NCI-H460 (cell line): ENCODE measurements at places on chromosomes 16 and 17. TPM values are rescaled to one million over a fixed set of nuclear protein-coding genes. Genes with fewer than 3 reads are reported as not detected.

ICAM2 gene
- total RNA-seq = not detected in 2 replicates

GP1BA gene
- not detected in 2 replicates for total RNA-seq

WNT3 gene
- total RNA-seq = 5.8 and 7.0 TPM in 2 replicates

SMARCE1 gene
- total RNA-seq = 101 and 107 TPM in 2 replicates

TBC1D3G gene
- total RNA-seq = not detected in 2 replicates

DNA sequence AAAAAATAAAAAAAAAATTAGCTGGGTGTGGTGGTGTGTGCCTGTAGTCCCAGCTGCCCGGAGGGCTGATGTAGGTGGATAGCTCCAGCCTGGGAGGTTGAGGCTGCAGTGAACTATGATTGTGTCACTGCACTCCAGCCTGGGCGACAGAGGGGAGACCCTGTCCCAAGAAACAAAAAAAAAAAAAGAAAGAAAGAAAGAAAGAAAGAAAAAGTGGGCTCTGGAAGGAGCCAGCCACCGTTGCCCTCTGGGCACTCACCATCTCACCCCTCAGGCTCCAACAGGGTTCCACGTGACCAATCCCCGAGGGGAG, 87.3 kb upstream of the TOB1 start:
- DNase-seq = no peak

GRCh38 chr17:21462237-21462636, 86.1 kb downstream of the KCNJ12 start:
- no peak for DNase-seq

- no peak for DNase-seq
These were observed 10.2 kb downstream of the RAB11FIP4 start for GRCh38 chr17:31401456-31402254.

DNA sequence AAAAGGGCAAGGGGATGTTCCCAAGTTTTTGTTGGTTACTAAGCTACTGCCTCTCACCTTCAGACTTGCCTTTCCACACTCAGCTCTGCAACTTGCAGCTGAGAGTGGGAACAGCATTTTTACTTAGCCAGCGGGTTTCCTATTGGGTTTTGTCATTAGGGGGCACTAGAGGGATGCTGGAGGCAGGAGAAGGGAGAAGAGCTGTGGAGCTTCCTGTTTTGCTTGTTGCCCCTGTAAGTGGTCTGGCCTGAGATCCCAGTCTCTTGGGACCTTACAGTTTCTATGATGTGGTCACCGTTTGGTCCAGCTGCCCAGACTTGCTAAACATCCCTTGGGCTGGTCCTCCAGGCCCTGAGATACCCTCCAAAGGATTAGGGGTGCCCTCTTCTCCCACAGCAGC, 209.6 kb upstream of the NLRP1 start:
- DNase-seq = no peak

- no peak for DNase-seq
These were observed 8.0 kb upstream of the AMZ2 start for GRCh38 chr17:68239632-68240366.

- DNase-seq = no peak
These were observed 397.7 kb upstream of the TNRC6C start for GRCh38 chr17:77560841-77561240.

DNA sequence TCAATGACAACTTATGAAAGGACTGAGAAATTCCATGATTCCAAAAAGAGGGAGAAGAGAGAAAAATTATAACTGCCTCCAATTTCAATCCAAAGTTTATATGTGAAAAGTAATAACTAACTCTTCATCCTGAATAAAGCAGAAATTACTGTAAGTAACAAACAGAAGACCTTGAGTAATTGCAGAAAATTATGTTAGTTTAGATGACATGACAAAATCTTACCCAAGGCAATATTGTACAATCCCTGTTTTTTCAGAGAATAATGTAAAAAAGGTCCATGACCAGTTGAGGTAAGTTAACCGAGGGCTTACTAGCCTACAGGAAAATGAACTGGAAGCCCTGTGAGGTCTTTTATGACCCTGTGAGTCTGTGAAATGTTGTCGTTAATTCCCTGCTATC, 949.5 kb upstream of the SOX9 start:
- no peak for DNase-seq

DNA sequence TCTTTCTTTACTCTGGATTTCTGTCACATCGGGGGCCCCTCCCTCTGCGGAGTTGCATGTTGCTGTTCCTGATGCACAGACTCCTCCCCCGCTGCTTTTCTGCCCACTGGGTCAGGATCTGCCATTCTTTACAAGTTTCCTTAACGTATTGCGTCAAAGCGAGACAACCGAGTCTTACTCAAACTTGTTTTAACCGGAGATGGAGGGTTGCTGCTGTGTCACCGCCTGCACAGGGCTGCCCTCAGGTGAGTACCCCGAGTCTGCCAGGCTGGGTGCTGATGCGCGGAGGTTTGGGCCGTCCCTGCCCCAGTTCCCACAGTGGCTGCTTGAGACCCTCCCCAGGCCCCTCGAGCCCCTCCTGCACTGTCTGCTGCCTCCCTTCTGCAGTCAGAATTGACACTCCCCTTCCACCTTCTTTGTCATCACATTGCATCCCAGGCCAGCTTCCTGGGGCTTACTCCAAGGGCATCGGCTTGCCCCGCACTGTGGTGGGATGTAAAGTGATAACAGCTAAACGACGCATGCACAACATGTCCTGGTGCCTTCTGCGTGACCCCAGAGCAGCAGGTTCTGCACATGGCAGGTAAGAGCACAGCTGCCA, 19.3 kb downstream of the CARHSP1 start:
- DNase-seq = no peak

DNA sequence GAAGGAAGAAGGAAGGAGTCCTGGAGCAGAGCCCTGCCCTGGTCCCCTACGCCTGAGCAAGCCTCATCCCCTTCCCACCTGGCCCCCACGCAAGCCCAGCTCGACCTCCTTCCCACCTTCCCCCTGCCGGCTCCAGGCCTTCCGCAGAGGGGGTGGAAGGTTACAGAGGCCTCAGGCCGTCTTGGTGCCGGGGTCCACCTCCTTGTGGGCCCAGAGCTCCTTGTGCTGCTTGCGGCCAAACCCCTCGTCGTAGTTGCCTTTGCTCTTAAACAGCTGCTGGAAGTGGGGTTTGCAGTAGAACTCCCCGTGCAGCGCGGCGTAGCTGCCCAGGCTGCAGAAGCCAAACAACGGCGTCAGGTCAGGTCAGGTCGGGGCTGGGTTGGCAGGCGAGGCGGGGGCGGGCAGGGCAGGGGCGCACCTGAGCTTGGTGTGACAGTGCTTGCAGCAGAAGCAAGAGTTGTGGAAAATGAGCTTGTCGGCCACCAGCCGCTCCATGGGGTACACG, 1.5 kb downstream of the LIMD2 start:
- DNase-seq = no peak

DNA sequence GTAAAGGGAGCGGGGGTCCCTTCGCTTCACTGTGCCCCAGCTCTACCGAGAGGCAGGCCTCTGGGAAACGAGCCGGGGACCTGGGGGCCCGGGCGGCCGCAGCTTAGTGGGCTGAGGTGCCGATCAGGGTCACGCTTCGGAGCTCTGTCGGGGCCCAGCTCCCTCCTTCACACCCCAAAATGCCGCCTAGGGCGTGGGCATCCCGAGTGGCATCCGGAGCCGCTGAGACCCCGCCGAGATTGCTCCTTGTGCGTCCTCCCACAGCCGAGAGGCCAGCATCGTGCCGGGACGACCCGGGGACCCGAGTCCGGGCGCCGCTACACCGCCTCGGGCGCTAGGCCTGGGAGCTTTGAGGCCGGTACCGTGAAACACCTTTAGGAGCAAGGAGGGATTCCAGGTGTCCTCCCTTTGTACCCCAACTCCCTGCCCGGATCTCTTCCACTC, 1.3 kb downstream of the SALL1 start:
- DNase-seq = no peak

DNA sequence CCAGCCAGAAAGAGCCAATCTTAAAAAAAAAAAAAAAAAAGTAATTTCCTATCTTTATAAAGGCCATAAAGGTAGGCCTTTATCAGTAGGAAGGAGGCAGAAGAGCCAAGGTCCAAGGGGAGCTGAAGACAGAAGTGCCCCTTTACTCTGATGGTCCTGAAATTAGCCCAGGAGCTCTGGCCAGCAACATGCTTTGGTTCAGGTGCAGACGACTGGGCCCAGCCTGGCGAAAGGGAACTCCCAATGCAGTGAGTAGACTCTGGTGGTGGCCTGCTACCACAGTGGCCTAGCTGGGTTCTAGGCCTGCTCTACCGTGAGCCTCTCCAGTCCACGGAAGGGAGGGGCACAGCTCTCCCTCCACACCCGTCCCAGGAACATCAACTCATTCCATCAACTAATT, 23.1 kb upstream of the MEIOB start:
- no peak for DNase-seq

DNA sequence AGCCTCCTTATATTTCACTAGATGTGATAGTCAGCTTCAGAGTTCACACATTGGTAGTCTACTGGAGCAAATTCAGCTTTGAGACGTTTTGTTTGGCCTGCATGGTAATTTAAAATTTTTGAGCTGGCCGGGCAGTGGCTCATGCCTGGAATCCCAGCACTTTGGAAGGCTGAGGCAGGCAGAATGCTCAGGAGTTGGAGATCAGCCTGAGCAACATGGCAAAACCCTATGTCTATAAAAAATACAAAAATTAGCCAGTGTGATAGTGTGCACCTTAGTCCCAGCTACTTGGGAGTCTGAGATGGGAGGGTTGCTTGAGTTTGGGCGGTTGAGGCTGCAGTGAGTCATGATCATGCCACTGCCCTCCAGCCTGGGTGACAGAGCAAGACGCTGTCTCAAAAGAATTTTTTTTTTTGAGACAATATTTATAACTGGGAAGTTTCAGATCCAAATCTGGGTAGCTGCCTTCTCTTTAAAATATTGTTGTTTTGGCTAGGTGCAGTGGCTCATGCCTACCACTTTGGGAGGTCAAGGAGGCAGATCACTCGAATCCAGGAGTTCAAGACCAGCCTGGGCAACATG, 4.8 kb upstream of the BLMH start:
- DNase-seq = no peak

GRCh38 chr16:89925596-89926079, 2.5 kb downstream of the TUBB3 start:
- no peak for DNase-seq
